ENCODE measurements at places on chromosomes 3 and 15.

DNA sequence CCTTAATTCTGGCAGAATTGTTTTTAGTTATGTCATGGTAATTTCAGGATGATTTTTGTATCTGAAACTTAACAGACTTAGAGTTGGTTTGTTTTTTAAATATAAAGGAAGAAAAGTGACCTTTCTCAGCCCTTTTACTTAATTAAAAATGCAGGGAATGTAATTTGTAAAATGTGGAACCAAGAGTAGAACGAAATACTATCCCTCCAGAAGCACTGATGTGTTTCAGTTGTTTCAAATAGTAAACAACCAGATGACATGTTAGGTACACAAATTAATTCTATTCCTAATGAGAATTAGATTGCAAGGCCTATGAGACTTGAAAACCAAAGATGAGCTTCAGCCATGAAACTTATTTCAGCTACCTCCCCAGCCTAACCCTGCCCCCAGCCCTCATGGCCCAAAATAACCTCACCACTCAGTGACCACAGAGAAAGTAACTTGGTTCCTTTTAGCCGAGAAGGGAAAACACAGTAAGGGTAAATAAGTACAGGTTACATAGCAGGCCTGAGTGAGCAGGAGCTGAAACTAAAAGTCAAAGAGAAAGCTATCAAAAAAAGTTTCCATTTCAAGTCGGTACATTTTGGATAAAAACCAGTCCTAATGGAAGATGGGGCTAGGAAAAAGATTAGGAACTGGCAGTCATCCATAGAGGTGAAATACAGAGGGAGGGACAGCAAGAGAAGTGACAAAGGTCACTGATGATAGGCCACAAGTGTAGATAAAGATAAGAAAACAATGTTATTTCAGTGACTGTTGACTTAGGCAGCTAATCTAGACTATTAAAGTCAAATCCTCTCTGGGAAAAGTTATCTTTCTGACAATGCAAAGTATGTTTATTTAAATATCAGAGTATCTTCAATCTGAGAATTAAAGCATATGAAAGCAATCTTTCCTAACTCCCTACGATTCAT lies 23.2 kb downstream of the SENP8 start:
- DNase-seq = no peak

DNA sequence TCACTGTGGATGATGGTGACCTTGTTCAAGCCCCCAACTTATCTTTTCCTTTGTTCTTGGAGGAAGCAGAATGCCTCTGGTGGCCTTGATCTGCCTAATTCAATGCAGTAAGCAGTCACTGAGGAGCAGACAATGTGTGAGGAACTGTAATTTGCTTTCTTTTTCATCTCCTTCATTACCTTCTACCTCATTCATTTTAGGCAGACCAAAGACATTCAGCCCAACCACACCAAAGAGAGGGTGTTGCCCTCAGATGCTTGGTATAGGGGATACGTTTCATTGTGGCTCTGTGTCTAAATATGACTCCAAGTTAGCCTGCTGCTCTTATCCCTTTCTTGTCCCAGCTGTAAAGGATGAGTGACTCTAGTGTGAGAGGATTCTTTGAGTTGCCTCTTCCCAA lies 15.3 kb downstream of the EXOSC7 start:
- DNase-seq = no peak

DNA sequence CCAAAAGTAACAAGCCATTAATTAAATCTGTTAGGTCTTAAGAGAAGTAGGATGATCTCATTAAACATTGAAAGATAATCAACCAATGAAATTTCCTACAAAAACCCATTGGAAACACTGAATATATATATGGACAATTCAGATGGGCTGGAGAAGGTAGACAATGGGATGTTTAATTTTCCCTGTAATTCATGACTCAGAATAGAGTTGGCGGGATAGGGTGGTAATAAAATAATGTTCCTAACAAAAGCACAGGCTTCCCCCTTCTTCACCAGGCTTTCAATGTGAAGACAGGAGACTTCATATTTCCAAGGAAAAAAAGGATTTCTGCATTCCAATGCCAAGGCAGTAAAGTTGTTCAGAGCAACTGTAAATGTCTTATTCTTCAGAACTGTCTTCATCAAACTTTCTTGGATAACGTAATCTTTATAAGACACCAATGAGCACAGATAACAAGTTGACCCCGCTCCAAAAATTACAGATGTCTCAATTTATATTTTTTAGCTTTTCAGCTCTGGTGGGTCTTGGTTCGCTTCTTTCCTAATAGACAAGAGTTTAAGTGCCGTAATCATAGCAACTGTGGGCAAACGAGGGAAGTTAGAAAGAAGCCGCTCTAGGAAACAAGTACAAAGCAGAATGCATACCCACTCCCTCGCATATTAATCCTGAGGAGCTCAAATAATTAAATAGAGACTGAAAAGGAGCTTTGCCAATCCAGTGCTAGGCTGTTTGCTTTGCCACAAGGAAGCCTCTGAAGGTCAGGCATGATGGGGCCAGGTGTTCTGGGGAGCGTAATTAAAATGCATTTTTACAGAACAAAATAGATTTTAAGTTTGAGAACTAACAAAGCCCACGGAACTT lies 377.0 kb downstream of the FOXP1 start:
- no peak for DNase-seq

GRCh38 chr3:18024715-18025114 lies 282.3 kb upstream of the TBC1D5 start:
- DNase-seq = no peak

DNA sequence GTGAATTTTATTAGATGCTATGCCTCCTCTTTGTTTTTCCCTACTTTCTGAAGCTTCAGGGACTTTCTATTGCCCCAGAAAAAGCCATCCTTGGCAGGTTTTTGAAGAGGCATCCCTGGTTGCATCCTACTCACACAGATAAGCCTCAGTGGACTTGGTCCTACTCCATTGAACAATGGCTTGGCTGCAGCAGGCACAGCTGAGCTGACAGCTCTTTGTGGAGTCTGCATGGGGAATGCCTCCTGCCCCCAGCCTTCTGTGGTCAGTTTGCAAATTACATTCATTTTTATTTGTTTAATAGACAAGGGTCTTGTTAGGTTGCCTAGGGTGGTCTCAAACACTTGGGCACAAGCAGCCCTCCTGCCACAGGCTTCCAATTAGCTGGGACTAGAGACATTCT lies 69.7 kb downstream of the NPAP1 start:
- DNase-seq = no peak

DNA sequence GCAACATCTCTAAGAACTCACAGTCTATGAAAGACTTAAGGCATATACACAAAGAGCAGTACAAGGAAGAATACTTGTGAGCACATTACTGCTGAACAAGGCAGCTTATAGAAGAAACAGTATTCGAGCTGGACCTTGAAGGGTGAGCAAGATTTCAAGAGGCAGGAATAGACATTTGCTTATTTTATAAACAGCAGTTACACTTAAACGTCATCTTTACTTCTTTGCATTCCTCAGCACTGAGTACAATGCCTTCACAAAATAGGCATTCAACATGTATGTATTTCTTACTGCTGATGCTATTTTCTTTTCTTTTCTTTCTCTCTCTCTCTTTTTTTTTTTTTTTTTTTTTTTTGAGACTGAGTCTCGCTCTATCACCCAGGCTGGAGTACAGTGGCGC lies 205.8 kb downstream of the ZIC4 start:
- no peak for DNase-seq

DNA sequence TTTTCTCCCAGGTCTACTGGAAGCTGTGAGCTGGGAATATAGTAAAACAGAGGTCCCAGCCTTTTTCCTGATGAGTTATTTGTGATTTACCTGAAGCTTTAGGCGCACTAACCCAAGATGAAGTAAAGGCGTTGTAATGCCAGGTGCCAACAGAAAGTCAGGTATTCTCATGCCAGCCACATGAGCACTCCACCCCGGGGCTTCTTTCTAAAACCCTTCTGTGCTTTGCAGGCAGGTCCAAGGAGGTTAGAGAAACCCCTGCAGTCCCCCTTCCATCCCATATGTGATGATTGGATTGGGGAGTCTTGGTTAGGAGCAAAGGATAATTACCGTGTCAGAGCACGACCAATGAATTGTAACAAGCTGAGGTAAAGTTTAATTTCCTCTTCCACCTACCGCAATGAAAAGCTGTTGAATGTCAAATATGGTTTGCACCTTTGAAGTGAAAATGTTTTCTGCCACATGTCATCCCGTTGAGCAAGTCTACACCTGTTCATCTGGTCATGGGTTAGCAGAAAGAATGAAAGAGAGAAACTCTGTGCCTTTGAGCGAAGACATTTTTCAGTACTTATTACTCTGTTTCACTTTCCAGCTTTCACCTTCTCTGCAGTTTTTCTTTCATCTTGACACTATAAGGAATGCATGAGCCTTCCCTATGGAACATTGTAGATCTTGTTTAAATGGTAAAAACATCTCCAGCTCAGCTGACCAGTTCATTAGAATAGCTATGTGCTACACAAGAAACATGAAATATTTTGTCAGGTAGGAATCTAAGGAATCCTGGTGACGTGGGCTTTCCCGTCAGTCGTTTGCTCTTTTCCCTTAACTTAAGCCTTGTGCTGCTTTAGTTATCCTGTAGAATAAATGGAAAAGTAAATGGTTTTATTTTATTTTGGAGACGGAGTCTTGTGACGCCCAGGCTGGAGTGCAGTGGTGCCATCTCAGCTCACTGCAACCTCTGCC lies 204.6 kb upstream of the IL12A start:
- no peak for DNase-seq

GRCh38 chr3:64368257-64369020 lies 143.2 kb upstream of the PRICKLE2 start:
- no peak for DNase-seq

GRCh38 chr15:85869124-85869523 lies 74.4 kb upstream of the KLHL25 start:
- no peak for DNase-seq

DNA sequence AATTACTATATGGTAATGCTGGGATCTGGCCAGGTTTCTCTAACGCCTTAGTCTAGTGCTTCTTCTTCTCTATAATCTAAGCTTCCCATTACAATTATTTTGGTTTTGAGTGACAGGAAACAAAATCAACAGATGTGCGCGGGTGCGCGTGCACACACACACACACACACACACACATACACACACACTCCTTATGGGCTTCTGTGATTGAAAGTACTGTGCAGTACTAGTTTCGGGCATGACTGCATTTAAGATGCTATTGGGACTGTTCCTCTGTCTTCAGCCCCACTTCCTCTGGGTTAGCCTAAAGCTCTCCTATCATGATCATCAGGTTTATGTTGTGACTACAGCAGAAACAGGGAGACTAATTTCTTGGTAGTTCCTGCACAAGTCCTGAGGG lies 32.2 kb downstream of the EPHB1 start:
- no peak for DNase-seq

DNA sequence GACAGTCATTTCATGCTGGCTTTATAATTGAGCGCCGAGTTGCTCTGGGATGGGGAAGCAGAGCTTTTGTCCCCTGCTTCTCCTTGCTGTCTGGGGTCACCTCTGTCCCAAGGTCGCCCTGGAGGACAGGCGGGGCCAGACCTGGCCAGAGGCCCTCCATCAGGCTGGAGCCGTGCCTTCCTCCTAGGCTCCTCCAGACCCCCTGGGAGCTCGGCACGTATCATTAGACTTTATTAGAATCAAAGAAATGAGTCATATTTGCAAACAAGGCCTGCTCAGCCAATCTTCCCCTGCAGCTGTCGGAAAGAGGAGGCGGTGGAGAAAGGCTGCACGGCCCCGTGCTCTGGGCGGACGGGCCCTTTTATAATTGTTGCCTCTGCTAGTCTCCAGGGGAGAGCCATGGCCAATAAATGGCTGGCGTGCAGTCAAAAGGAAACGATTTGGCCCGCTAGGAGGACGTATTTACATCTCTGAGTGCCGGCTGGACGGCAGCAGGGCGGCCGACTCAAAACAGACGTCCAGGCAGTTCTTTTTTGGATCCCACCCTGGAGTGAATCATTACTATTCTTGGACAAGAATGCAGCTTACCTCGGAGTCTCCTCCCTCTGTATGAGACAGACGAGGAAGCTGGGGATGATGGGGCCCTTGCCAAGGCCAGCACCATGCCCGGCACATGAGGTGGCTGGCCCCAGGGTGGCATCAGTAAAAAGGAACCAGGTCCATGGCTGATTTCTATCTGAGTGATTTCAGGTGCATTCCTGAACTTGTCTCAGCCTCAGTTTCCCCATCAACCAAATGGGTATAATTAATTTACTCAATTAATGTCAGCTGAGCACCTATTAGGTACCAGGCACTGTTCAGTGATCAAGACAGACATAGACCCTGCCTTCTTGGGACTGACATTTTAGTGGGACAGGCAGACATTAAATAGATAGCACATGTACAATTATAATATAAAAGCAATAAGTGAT lies 50.6 kb downstream of the SLC6A6 start:
- no peak for DNase-seq

- DNase-seq = no peak
Measured at GRCh38 chr3:169931747-169932520, 20.6 kb downstream of the SAMD7 start.

DNA sequence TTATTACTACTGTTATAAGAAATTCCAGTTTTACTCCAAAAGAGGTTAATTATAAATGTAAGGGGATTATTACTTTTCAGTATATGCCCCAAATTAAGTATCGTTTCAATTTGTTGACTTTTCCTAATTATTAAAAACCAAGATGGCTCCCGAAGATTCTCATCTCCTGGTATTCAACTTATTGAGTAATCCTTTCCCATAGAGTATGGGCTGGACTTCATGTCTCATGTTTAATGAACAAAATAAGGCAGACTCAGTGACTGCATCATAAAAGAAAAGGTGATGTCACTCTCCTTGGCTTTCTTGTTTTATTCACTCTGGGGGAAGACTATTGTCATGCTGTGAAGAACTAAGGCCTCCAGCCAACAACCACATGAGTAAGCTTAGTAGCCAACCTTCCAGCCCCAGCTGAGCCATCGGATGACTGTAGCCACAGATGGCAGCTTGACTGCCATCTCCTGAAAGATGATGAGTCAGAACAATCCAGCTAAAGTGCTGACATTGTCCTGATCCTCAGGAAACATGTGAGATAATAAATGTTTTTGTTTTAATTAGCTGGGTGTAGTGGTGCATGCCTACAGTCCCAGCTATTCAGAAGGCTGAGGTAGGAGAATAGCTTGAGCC lies 17.3 kb downstream of the IGF2BP2 start:
- peak; percentile 72 for DNase-seq

DNA sequence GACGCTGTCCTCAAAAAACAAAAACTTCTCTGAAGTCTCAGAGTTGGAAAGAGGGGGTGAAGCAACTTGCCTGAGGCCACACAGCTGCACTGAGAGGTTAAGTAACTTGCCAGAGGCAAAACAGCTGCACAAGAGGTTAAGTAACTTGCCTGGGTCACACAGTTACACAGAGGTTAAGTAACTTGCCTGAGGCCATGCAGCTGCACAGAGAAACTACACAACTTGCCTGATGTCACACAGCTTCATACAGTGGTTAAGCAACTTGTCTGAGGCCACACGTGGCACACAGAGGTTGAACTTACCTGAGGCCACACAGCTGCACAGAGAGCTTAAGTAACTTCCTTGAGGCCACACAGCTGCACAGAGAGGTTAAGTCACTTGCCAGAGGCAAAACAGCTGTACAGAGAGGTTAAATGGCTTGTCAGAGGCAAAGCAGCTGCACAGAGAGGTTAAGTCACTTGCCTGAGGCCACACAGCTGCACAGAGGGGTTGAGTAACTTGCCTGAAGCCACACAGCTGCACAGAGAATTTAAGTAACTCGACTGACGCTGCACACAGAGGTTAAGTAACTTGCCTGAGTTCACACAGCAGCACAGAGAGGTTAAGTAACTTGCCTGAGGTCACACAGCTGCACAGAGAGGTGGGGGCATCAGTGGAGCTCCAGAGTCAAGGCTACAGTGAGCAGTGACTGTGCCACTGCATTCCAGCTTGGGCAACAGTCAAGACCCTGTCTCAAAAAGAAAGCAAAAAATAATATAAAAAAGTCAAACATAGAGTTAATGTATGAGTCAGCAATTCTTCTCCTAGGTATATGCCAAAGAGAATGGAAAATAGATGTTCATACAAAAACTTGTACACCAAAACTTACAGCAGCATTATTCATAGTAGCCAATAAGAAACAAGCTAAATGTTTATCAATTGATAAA lies 12.0 kb upstream of the ACAD9 start:
- peak; percentile 56 for DNase-seq
